BJ (cell line): ENCODE measurements at places on chromosomes 1 and 21. TPM values are rescaled to one million over a fixed set of nuclear protein-coding genes. Genes with fewer than 3 reads are reported as not detected.
A peak's percentile ranks its signal among the peaks of the same experiment; 100 is the strongest.

The DMBX1 gene
- not detected in 2 replicates for polyA plus RNA-seq

The ANGPTL1 gene
- 0.28 and 0.44 TPM in 2 replicates for polyA plus RNA-seq

The PLA2G2F gene
- not detected in 2 replicates for polyA plus RNA-seq

The LIN28A gene
- polyA plus RNA-seq = not detected in 2 replicates

The MAN1C1 gene
- polyA plus RNA-seq = 0.98 and 1.1 TPM in 2 replicates

The ZNF683 gene
- polyA plus RNA-seq = not detected in 2 replicates

The S100A2 gene
- polyA plus RNA-seq = 2.0 and 2.7 TPM in 2 replicates

The WDTC1 gene
- 7.0 and 16.4 TPM in 2 replicates for polyA plus RNA-seq

The SH2D1B gene
- polyA plus RNA-seq = 0.05 TPM in 1 of 2 replicates, not detected in the other

DNA sequence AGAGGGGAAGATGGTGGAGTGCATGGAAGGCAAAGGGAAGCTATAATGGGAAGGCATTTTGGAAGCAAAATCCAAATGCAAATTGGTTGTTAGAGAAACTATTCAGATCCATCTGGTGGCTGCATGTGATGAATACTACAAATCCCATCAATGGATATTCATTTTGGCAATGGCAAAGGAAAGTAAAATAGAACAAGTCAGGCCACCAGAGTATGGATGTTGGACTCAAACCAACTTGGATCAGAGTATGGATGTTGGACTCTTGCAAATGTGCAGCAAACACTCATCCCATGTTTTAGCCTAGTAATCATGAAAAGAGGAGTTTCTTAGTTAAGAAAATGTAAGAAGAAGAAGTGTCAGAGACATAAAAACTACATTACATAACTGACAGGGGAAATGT, 289.6 kb upstream of the DAB1 start:
- DNase-seq = no peak

DNA sequence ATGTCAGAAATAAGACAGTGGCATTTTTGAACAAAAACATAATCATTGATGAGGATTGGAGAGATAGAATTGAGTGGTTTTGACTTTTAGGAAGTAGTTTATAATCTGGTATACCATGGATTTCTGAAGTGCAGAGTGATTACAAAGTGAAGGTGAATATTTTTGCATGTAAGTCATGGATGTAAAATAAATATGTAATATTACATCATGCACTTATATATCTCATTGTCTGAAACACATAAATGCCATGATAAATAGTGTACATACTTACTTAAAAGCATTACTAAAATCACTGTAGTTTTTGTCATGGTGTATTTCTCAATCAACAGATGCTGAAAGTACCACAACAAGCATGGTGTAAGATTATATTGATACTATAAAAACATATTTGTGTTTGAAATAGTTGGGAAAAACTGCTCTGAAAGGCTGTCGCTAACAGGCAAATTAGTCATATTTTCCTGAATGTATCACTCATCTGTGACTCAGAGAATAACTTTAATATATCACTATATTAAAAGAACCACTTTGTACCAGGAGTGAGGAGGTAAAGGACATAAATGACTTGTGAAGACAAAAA, 24.8 kb upstream of the RGS18 start:
- no peak for DNase-seq

DNA sequence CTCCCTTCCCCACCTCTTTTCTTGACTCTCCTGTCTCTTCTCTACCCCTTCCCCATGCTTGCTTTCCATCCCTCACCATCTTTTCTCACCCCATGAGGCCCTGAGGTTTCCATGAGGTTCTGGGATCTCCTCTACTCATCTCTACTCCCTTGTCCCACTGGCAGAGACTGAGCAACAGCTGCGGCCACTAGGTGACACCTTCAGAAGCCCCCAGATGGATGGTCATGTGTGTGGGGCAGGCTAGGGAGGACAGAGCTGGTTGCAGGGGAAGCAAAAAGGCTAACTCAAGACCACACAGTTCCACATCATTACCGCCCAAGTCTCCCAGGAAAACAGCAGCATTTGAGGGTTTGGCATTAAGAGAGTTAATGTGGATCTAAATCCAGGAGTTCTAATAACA, 45.0 kb downstream of the LRRN2 start:
- DNase-seq = no peak

- no peak for DNase-seq
These were observed 22.8 kb downstream of the ALG14 start for GRCh38 chr1:95049935-95050334.

GRCh38 chr1:23282957-23283356, 61.1 kb downstream of the HNRNPR start:
- peak; percentile 89 for DNase-seq

- DNase-seq = no peak
These were observed 7.3 kb upstream of the APCS start for GRCh38 chr1:159580340-159580739.

DNA sequence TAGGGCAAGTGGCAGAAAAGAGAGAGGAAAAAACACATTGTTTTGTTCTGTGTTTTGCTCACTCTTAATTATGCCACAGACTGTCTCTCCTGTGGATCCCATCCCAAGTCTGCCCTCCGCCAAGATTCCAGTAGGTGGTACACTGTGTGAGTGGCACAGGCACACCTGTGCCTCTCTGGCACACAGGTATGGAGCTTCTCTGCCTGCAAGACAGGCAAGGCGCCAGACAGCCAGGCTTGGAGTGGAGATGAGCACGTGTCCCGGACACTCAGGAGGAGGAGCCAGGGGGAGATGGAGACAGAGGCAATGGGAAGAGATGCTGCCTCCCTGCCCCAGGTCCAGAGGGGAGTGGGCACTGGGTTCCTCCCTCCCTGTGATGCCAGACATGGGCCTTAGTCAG, 6.5 kb upstream of the GRIK3 start:
- DNase-seq = no peak

GRCh38 chr1:165738794-165739193, 29.9 kb downstream of the TMCO1 start:
- DNase-seq = no peak

DNA sequence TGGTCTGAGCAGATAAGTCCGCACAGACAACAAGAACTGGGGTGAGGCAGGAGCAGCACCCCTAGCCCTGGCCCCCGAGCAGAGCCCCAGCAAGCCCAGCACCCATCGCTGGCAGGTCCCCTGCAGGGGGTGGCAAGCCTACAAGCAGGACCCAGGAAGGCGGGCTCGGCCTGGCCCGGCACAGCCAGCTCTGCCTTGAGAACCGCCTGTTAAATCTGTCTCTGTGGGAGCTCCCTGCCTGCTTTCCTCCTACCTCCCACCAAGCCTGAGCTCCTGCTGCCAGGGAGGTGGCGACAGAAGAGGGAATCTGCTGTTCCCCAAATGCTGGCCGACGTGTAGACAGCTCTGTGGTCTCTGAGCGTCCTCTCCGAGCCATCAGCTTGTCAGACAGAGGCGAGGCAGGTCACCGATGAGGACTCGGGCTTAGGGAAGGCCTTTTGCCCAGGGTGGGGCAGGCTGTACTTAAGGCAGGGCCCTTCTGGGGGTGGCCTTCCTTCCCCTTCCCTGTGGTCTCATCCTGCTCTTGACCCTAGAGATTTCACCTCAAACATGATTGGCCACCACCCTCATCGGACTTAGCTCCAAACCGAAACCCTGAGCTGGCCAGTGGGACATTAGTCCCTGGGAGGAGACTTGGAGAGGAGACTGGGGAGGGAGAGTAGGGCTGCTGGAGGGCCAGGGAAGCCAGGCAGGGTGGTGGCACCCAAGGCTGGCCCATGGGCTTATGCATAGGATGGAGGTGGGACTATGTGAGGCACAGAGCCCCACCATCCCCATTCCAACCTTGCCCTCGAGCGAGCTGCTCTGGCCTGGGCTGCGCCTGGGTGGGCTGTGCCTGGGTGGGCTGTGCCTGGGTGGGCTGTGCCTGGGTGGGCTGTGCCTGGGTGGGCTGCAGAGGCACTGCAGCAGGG, 7.7 kb downstream of the SELENON start:
- DNase-seq = no peak

DNA sequence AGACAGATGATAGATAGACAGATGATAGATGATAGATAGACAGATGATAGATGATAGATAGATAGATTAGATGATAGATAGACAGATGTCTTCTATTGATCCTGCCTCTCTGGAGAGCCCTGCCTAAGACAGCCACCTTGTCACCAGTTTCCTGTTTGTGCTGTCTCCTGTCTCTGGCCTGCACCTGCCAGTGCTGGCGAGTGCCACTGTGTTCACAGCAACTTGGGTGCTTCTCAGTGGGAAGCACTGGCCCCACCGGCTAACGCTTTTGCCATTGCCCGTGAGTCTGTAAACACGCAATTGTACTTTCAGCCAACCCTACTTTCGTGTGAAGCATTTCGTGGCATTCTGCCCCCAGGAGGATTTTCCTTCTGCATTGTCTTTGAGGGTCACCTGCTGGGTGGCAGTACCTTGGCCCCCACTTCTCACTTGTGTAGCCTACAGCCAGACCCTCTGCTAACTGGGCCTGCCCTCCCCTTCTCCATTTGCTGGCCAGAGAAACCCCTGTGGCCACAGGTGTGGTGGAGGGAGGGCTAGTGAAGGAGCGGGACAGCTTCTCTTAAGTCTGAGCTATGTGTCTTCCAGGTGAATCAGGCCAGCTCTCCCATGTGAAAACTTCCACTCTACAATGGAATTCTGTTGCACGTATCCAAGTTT, 23.4 kb upstream of the PDE9A start:
- no peak for DNase-seq

DNA sequence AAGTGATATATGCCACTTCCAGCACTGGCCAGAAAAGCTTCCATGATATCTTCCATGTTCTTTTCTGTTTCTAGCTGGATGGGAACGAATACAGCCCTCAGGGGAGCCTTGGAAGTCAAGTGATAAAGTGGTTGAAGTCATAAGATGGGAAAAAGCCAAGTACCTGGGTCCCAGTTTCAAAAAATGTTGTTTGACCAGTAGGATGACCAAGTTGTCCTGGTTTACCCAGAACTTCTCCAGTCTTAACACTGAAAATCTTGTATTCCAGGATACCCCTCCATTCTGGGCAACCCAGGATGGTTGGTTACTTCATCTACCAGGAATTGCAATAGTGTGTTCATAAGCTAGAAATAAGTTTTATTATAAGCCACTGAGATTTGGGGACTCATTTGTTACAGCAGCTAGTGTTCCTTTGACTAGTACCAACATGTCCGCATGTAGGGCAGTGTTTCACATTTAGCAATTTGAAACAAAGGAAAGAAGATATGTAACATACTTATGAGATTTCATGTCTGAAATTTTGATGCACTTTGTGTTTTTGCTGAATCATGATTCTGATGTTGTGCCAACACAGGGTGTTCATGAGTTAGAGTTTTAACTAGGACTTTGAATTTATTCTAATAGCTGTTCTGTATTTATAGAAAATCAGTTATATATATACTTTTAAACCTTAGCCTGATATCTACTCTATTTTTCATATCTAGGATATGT, 139.9 kb downstream of the TPR start:
- no peak for DNase-seq

DNA sequence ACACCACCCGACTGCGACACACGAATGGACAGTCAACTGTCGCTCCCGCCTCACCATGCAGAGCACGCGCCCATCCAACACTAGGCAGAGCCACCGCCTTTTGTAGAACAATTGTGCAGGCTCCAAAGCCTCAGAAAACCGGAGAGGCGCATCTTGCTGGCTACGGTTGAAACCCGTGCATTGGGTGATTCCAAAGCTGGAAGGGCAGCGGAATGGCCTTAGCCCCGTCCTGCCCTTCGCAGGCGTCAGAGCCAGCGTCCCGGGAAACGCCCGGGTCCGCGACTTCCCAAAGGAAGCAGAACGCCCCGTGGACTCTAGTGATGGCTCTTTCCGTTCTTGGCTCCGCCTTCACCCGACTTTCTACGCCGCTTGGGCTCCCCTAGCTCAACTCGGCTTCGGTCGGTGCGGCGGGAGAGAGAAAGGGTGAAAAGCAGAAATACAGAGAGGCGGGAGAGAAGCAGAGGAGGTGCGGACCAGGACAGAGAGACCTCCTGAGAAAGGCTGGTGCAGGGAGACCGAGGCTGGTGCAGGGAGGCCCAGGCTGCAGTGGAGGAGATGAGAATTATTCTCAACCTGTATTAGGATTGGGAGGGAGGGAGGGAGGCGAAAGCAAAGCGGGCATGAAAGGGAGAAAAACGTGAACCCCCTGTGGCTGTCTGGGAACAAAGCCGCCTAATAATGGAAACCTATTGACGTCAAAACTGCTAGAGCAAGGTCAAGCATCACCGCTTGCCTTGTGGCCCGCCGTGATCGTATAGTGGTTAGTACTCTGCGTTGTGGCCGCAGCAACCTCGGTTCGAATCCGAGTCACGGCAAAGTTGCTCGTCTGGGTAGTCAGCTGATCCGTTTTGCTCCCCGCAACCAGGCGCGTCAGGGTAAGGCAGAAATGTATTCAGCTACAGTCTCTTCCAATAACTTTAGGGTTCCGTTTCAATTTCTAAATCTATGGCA, 99.5 kb downstream of the PRKAB2 start:
- no peak for DNase-seq

DNA sequence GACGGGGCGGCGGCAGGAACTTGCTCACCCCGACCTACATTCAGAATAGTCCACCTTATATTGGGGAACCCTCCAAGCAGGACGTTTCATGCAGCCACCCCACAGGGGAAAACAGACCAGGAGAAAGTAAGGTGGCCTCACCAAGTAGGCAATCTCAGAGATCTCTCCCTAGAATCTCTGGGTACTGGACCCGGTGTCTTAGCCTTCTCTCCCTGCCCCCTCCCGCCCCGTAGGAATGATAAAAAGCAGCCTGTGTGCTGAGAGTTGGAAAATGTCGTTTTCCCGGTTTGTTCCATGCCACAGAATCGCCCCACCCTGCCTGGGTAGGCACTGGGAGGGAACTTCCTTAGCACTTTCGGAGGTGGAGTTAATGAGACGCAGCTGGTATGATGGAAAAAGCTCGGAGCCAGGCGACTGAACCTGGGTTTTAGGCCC, 789 bp upstream of the PTPN14 start:
- DNase-seq = peak; percentile 45

- no peak for DNase-seq
These were observed 9.8 kb upstream of the SSX2IP start for GRCh38 chr1:84700070-84700469.

DNA sequence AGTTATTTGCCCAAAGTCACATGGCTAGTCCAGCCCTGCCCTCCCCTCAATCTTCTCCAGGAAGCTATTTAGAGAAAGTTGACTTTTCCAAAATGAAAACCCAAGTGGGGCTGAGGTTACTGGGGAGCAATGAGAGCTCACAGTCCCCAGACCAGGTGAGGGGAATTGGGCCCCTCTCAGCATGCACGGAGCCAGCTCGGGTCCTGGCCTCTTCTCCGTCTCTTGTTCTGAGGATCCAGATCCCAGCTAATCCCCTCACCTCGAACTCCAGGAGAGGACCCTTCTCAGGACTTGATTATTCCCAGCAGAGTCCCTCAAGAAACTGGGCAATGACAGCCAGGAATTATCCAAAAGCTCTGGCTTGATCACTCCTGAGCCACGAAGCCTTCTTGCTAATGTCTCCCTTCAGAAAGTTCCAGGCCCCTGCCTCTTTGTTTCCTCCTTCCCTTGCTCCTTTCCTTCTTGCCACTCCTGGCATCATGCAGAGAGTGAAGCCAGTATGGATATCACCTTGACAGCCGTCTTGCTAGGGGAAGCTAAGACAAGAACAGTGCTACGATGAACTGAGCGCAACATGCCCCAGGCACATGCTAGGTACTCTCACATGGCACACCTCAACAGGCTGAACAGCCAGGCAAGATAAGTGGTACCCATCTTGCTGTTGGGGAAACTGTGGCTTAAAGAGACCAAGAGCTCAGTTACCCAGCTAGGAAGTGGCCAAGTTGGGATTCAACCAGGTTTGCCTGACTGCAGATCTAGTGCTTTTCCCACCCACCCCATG, 51.9 kb downstream of the KLHDC7A start:
- no peak for DNase-seq

GRCh38 chr21:41086569-41086968, 81.4 kb upstream of the BACE2 start:
- no peak for DNase-seq

- DNase-seq = peak; percentile 59
These were observed 830 bp downstream of the INPP5B start for GRCh38 chr1:37945743-37946702.

- no peak for DNase-seq
These were observed 173.5 kb downstream of the DISC1 start for GRCh38 chr1:231800108-231800507.
